ENCODE measurements at places on chromosomes 3 and 15.
A peak's percentile ranks its signal among the peaks of the same experiment; 100 is the strongest.

DNA sequence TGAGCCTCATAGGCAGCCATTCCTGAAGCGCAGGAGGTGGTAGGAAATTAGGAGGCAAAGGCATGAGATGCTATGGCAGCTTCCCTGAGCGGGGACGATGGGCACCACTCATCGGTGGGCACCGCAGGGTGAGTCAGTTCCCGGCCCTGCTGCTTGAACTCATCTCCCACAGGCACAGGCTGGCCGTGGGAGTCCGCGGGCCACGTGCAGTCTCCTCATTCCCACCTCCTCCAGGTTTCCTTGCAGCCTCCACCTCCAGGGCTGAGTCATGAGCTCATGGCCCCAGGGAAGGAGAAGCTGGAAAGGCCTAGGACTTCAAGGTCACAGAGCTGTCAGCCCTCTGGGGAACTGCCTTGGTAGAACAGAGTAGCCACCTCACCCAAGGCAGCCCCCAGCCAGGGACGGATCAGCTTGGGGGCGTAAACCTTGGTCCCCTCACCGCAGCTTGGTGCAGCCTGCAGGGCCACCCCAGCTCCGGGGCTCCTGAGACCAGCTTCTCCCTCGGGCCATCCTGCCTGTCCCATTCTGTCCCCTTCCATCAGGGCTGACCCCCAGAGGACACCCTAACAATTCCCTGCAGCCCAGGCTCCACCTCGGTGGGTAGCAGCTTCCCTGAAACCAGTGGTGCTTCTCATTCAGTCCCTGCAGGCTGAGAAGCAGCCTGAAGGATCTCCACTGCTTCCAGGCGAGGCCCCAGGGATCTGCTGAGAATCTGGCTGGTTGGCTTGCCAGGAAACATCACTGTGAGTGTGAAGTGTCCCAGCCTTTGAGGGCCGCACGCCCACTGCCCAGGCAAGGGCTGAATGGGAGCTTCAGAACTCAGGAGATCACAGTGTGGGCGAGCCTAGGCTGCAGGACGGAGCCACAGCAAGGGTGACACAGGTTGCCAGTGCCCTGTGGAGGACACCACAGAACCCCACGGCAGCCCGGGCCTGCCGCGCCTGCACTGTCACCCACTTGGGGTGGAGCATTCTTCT is 150.7 kb upstream of the MEF2A start:
- no peak for DNase-seq

DNA sequence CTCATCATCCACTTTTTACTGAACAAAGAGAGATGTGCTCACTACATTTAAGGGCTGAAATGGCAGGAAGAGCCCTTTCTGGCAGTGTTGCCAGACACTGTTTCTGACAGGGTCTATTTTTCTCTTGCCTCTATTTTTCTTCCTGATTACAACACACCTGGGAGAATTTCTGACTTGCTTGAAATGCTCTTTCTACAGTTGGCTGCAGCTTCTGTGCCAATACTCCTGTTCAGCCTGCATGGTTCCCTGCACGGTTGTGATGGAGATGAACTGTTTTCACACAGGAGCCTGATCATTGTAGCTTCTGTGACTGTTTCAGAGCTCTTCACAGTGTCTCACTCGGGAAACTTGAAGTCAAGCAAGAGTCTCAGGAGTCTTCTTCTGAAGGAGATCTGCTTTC is 83.0 kb upstream of the DLG1 start:
- no peak for DNase-seq

GRCh38 chr15:100186960-100187359 is 154.8 kb downstream of the ADAMTS17 start:
- DNase-seq = no peak

GRCh38 chr3:55122312-55122711 is 194.5 kb upstream of the LRTM1 start:
- DNase-seq = no peak

DNA sequence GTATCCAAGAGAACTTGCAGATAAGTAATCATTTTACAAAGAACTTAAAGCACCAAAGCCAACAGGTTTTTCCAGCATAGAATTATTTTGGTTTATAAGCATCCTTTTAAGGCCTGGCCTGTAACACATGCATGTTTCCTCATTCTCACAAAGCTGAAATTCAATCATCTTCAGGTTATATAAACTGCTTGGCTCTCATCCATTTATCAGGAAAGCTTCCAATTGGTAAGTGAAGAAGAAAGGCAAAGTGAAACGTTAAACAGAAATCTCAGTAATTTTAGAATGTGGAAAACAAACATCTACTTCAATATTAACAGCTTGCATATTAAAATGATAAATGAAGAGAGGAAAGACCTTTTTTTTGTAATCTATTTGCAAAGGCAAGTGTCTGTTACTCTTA is 1.6 kb downstream of the SERP1 start:
- no peak for DNase-seq

DNA sequence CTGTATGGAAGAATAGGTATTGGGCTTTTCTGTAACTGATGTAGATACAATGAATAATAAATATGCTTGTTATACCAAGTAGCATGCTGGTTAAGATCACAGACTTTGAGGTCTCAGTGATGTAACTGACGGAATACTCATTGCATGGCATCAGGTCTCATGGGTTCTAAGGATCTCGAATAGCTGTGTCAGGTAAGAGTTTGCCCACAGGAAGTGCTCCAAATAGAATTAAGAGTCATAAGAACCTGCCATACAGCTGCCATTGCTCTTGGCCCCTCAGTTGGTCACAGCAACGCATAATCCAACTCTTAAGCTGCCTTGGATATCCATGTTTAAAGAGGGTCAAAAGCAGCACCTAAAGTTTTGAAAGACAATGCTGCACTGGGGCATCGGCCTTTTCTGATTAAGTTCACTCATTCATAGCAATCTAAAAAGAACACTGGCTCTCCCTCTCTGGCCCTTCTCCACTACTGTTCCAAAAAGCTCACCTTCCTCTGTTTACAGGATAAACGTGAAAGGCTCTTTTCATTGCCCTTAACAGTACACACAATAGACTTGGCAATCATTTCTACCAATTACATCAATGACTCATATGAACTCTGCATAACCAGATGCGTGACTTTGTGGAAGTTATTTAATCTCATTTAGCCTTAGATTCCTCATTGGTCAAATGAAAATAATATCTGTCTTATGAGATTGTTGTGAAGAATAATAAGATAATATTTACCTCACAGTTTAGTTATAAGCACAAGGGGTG is 74.6 kb downstream of the ZBTB20 start:
- no peak for DNase-seq

- DNase-seq = no peak
These were observed 15.3 kb downstream of the FLNB start for GRCh38 chr3:58023531-58023930.

DNA sequence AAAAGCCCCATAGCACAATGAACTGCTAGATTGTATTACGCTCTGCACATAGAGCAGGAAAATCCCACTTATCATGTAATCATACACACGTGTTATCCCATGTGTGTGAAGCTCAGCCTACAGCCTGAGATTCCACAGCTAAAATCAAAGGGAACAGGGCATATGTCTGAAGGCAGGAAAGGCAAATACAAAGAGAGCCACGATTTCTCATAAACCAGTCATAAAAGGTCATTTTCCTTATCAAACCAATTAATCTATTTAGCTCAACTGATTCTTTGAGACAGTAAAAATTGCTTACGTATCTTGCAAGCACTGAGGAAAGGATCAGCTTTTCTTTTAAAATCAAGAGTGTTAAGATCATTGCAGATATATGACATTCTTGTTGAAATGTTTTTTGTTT is 199.5 kb upstream of the TBL1XR1 start:
- DNase-seq = no peak

DNA sequence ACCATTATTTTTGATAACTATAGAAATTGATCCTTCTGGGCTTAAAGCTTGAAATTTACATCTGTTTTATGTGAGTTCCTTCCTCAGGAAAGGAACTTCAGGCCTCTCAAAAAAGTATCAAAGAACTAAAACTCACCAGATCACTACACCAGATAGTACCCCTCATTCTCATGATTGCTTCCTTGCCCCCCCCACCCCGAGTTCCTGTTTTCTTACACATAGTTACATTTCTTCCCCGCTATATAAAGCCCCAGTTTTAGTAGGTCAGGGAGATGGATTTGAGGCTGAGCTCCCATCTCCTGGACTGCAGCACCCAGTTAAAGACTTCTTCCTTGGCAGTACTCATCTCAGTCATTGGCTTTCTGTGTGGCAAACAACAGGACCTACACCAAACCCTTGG is 80.3 kb upstream of the HRH1 start:
- DNase-seq = no peak

- DNase-seq = peak; percentile 90
These were observed 14.3 kb downstream of the KAT2B start for GRCh38 chr3:20054549-20054987.

GRCh38 chr15:61769557-61769956 is 290.7 kb downstream of the VPS13C start:
- DNase-seq = no peak

- DNase-seq = no peak
These were observed 131.5 kb upstream of the PLXNA1 start for GRCh38 chr3:126851382-126851781.

DNA sequence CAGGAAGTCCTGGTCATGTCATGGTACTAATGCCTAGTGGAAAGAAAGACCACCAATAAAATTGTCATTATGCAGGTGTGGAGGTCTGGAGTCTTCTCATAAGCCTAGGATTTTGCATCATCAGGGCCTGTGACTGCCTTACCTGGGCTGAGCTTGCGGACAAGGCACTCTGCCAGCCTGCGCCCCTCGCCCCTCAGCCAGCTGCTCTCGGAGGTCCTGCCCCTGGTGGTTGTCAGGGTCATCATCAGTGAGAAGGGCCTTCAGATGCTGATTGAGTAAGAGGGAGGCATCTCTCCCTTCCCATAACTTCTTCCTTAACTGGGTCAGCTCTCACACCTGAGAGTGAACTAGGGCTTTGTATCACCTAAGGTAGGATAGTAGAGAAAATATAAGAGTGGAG is 132.8 kb downstream of the DCLK3 start:
- no peak for DNase-seq

GRCh38 chr3:86251781-86252180 is 739.2 kb downstream of the VGLL3 start:
- no peak for DNase-seq

- no peak for DNase-seq
These were observed 330.3 kb upstream of the GOLIM4 start for GRCh38 chr3:168425936-168426595.

DNA sequence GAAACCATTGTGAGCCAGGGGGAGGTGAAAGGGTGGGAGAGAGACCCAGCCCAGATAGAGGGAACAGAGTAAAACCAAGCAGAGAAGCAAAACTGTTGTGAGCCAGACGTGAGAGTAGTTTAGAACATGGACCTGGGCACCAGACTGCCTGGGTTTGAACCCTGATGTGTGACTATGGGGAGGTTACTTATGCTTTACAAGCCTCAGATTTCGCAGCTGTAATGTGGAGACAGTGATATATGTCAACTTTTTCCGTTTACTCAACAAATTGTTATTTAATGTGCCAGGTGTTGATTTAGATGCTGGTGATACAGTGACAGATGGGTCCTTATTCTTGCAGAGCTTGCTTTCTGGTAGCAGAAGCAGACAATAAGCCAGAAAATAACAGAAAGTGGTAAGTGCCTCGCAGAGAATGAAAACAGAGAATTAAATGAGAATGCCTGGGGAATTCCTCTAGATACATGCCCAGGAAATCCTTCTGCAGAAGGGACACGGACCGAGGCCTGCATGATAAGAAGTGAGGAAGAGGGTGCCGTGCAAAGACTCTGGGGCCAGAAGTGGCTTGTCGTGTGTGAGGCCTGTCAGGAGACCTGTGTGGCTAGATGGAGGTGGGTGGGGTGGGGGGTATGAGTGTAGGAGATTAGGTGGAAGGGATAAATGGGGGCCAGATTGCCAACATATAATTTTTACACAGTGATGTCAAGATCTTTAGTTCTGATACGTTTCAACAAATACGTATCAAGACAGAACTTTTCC is 15.0 kb downstream of the KAT2B start:
- DNase-seq = no peak

DNA sequence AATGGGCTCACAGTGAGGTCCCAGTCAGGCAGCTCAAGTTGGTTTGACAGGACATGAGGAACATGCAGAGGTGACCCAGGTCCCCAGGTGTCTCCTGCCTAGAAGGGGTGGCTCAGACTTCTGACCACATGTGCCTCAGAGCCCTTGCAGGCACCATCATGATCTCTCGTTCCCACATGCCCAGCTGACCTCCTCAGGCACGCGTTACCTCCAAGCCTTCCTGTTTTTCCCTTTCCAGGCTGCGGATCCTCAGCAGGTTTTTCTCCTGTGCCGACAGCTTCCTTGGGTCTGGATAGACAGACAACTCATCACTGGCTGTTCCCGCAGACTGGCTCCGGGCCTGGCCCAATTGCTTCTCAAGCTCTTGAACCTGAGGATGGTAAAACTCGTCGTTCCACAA is 30.4 kb downstream of the CCDC13 start:
- DNase-seq = no peak

- no peak for DNase-seq
These were observed 58.1 kb downstream of the TGFBR2 start for GRCh38 chr3:30664459-30664858.

All from SW 1271 (cell line).